Activated CD4-positive, alpha-beta T cell treated with anti-CD3 and anti-CD28 coated beads, Interleukin-2, Interleukin-4, amounts not matched to agents 100 ng/mL and 50 ng/mL, durations not matched to agents 16 hours and 8 hours (primary cell): ENCODE measurements at places on chromosomes 4 and X.

DNA sequence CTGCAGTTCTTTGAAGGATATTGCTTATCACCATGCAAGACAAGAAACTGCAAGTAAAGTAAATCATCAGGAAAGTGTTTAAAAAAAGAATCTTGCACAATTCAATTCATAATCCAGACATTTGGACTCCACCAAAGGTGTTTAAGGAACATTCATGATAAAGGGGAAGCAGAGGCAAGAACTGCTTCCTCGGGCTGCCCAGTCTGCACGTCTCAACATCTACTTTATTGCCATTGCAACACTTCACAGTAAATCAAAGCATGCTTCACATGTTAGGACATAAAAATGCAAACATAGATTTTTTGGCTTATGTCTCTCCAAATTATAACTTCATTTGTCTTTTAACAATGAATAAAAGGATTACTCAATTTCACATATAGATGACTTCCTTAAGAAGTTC lies 42.5 kb downstream of the MID1 start:
- no peak for DNase-seq

DNA sequence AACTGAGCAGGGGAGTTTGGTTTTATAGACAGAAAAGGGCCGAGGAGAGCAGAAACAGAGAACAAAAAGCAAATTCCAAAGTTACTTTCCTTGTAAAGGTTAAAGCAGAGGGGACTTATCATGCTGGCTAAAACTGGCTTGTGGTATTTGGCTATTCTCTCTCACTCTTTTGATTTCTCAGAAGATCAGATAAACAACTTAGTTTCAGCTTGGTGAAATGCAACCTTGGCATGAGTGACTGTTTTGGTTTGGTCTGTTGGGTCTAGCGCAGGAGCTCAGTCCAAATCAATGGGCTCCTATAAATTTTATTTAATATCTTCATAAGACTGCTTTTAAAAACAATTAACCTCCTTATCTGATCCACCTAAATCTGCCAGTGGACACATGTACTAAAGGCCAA lies 47.3 kb upstream of the KIAA1210 start:
- DNase-seq: no peak

- no peak for DNase-seq
Measured at GRCh38 chr4:159175989-159176375, 73.1 kb downstream of the RAPGEF2 start.

- no peak for DNase-seq
Measured at GRCh38 chr4:48138511-48138910, 4.5 kb upstream of the TXK start.

GRCh38 chr4:38062776-38063097 lies 102.5 kb downstream of the PTTG2 start:
- no peak for DNase-seq
